HuH-7 (cell line): ENCODE measurements at places on chromosomes 2 and 18.

- no peak for DNase-seq
These were observed 24.0 kb upstream of the ATP5MC3 start for GRCh38 chr2:175205523-175205922.

DNA sequence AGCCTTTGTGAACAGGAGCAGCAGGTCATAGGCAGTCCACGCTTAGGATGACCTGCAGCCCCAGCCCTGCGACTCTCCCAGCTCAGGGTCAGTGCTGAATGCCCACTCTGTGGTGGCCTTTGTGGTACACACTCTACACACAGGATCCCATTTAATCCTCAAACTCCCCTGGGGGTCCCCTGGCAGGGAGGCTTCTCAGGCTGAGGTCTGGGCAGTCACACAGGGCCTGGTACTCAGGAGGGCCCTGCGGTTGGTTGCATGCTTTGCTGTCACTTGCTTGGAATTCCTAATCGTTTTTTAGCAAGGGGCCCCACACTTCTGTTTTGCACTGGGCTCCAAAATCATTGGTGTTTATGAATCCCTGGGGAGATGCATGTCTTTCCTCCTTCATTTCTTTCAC lies 113.0 kb downstream of the EML6 start:
- DNase-seq = no peak

DNA sequence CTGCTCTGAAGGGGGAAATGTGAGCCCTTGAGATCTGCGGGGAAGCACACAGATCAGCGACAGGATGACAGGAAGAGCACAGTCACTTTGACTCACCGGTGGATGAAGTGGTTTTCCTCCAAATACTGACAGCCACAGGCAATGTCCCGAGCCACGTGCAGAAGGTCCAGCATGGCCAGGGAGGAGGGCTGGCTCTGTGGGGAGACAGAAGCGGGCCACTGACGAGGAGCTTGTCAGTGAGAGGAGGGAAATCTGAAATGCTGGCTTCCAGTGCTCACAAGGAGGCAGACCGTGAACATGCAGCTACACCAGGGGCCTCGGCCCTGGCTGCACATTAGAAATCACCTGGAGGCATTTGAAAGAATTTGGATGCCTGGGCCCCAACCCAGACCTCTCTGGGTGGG lies 98.7 kb downstream of the CLIP4 start:
- DNase-seq = no peak

DNA sequence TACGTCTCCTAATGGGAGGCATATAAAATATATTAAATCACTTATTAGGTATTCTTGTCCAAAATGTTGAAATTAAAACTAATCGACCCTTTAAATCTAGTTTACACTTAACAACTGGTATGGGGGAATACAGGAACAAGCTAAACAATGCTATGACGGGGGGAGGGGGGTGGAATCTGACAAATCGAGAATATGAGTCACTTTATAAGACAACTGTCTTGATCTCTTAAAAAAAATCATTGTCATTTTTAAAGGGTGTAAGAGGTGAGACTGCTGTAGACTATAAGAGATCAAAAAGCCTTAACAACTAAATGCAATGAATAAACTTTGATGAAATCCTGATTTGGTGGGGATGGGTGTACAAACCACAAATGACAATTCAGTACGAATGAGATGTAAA lies 6.0 kb downstream of the MAP3K2 start:
- DNase-seq = no peak

DNA sequence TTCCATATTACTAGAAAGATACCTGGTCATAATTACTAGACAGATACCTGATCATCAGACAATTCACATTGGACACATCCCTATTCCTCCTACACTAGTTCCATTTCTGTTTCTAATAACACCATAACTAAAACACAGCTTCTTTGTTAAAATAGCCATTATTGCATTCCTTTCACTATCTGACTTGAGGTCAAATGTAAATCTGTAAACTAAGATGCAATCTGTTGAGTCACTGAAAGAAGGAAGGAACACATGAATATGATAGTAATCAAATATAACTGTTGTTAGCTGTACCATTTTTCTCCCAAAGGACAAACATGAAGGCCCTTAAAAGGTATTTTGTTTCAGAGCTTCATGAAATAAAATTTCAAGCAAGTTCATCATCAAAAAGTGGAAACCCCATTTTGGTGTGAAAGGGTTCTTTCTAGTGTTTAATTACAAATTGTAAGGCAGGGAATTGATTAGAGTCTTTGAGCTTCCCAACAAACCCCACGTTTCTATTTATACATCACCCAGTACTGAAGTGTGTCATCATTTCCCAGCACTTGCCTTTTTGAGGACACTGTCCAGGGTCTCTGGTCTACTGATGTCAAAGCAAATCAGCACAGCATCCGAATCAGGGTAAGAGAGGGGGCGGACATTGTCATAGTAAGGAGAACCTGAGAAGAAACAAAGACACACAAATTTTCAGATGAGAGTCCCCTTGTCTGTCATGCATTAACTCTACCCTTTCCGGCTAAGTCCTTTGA lies 13.0 kb downstream of the RND3 start:
- no peak for DNase-seq

DNA sequence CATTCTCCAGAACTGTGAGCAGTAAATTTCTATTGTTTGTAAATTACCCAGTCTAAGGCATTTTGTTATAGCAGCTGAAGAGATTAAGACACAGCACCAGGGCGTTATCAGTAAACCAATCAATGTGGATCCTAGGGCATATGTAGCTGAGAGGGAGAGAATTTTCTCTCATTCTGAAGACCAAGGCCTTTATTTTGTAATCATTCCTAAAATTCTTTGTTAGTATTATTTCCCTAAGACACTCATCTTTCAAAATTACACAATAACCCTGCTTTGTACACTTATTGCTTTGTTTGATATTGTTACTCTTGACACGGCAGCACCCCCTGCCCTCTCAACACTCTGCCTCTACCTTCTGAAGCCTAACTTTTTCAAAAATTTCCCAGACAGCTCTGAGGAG lies 419.1 kb downstream of the SLC4A3 start:
- no peak for DNase-seq

- no peak for DNase-seq
These were observed 10.2 kb downstream of the ARID5A start for GRCh38 chr2:96546797-96547196.

DNA sequence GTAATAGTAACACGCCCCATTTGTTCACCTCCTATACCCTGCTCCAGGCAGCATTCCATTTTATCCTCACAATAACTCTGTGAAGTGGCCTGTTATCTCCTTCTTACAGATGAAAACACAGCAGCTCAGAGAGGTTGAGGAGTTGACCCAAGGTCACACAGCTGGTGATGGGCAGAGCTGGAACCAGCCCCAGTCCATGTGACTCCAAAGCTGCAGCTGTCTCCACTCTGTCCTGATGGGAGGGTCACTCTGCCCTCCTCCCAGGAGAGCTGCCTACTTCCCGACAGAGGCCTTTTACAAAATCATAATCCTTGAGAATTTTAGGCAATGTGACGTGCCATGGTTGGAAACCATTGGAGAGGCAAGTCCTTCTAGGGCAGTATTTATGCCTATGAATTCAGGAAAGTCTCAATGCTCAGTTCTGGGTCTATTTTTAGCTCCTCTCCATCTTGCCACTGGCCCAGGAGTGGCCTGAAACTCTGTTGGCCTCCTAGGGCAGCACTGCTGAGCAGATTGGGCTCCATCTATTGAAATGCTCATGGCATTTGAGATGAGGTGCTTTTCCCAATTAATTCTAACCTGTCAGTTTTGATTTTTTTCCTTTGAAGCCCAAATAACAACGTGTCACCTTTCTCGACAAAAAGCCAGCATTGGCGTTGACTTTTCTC lies 162.0 kb upstream of the MSH6 start:
- no peak for DNase-seq

GRCh38 chr2:230777721-230778120 lies 65.1 kb downstream of the CAB39 start:
- no peak for DNase-seq

DNA sequence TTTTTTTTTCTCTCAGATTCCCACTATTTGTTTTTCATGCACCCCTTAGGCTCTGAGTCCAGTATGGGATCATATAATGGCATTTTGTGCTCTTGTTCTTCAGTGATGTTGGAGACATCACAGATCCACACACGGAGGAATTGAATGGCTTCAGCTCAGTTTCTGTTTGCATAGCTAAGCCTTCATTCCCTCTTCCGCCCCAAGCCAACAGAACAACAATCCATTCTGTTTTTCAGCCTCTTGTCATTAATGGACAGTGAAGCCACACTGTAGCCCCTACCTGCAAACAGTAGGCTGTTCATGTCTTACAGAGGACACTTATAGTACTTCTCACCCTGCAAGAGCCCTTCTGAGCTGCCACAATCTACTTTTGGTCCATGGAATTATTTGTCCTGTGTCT lies 64.0 kb upstream of the ZSWIM2 start:
- no peak for DNase-seq

GRCh38 chr2:178933493-178933892 lies 116.4 kb downstream of the CCDC141 start:
- no peak for DNase-seq

DNA sequence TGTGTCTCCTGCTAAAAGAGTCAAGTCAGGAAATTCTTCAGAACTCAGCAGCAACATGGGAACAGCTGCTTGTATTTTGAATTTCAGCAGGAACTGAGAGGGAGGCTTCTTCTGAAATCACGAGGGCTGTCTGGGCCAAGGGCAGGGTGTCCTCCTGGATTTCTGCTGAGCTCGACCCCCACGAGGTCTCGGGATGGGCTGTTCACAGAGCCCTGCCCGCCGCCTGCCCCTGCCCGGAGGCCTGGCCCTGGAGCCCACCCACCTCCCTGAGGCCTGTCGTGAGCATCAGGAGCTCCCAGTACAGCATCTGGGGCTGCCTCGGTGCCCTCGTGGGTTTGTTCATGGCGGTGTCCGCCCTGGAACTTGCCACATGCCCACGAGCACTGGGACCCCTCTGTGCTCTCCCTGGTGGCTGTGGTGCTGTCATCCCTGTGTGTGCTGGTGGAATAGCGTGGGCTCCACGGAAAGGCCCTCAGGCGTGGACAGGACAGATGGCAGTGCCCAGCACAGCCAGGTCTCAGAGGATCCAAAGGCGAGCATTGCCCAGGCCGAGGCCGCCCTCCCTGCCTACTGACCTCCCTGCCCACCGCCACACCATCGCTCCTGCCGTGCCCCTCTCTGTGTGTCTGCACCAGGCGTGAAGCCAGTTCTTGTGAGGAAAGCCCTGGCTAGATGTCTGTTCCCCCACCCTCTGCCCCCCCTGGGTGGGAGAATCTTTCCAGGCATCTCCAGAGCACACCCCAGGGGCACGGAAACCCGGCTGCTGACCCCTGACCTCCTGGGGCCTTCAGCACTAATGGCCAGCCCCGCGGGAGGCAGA lies 25.9 kb downstream of the RAMP1 start:
- DNase-seq = no peak

DNA sequence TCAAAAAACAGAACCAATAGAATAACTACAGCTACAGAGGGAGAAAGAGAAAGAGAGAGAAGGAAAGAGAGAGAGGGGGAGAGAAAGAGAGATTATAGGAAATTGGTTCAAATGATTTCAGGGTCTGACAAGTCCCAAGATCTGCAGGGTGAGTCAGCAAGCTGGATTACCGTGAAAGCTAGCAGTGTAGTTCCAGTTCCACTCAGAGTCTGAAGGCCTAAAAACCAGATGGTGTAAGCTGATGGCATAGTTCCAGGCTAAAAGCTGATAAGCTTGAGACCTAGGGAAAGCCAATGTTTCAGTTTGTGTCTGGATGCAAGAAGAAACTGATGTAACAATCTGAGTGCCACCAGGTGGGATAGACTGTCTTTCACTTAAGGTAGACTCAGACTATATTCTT lies 397.7 kb downstream of the TRIB2 start:
- DNase-seq = no peak

GRCh38 chr2:32671885-32672533 lies 44.2 kb downstream of the TTC27 start:
- no peak for DNase-seq

DNA sequence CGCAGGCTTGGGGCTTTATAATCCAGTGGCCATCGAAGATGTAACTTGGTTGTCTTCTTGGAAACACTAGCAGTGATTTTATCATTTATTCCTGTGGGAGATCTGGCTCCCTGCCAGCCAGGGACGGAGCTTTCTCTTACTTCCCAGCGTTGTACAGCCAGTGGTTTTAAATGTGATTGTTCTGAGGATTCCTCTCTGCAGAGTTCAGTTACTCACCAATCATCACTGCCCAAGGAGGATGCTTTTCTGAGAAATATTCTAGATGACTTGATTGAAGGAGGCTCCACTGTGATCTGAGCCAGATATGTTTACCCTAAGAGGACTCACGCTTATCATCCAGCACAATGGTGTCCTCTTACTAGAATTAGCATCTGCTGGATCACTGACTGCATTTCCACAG lies 744.3 kb downstream of the RNF144A start:
- DNase-seq = no peak

DNA sequence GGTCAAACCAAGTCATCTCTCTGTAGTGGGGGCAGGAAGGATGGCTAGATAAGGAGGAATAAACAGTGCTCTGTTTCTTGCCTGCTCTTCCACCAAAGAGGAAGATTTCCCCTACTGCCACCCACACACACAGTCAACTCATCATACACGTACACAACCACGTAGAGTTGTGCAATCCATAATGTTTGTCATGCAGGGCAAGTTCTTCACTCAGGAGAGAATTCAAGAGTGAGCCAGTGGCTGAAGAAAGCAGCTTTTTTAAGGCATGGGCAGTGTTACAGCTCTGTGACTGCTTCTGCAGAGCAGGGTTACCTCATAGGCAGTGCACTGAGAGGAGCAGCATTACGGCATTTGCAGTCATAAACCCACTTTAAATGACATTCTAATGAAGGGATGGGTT lies 283.0 kb downstream of the RND3 start:
- peak; percentile 21 for DNase-seq

DNA sequence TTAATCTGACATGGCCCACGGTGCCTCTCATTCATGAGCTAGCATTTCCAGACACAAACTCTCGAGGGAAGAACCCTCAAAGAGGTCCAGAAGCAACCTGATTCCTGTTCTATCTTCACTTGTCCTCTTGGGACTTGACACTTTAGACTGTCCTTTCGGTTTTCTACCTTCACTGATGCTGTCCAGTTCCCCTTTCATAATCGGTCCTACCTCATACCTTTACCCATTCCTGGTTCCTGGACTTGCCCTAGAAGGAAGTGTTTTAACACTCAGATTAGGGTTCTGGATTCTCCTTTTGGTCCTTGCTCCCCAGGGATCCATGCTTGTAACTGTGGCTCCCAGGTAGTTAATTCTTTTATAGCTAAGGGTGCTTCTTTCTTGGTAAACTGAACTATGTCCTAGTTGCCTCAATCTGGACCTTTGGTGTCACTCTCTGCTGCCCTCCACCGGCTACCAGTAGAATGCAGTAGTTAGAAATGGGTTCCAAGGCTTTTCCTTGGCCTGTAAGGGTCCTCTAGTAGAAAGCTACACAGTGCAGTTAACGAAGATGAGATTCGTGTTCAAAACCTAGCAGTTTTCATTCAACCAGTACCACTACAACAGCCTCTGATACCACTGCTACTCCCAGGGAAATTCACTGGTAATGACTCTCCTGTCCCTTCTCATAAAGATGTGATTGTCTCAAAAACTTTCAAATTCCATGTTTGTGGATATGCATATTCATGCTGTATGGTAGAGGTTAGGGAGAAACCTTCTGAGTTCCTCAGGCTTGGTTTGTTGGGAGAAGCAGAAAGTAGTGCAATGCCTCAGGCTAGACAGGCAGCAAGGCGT lies 178.1 kb upstream of the CYP26B1 start:
- DNase-seq = peak; percentile 29
